ENCODE measurements at places on chromosomes 7 and 10. TPM values are rescaled to one million over a fixed set of nuclear protein-coding genes. Genes with fewer than 3 reads are reported as not detected.
A peak's percentile ranks its signal among the peaks of the same experiment; 100 is the strongest.

- H3K27me3 ChIP-seq, result no peaks in the 10 kb centered on the region
- no peaks in the 10 kb centered on the region for H3K36me3 ChIP-seq
- H3K27ac ChIP-seq, result no peak overlapping the region
- no peak overlapping the region for H3K4me3 ChIP-seq
- H3K4me1 ChIP-seq, result no peaks in the 10 kb centered on the region
- no peak for DNase-seq
Observed at GRCh38 chr10:65891073-65891981, 1034.5 kb upstream of the LRRTM3 start.

DNA sequence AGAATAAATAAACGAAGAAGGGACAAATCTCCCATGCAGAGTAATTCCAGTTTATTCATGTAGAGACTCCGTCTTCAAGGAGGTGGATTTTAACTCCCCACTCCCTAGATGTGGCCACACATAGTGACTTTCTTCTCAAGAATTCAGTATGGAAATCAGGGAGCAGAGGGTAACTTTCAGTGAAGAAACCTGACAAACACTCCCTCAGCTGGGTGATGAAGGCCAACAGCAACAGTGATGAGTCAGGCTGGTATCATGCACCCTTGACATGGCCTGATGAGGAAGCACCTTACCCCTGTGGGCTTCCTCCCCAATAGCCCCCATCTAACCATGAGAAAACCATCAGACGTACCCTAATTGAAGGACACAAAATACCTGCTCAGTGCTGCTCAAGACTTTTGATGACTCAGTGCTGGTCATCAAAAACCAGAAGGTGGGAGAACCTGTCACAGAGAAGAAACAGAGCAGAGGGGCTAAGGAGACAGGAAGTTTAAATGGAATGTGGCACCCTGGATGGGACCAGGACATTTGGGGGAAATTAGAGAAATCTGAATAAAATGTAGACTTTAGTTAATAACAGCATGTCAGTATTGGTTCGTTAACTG is 50.6 kb downstream of the ADAMTS14 start:
- no peaks in the 10 kb centered on the region for H3K4me1 ChIP-seq
- H3K27me3 ChIP-seq, result no peaks in the 10 kb centered on the region
- no peak for DNase-seq

- H3K4me1 ChIP-seq, result no peaks in the 10 kb centered on the region
- no peak overlapping the region for H3K27ac ChIP-seq
- H3K4me3 ChIP-seq, result no peak overlapping the region
- no peak for DNase-seq
- no peaks in the 10 kb centered on the region for H3K36me3 ChIP-seq
- peaks cover 1% of the 10 kb centered on the region for H3K27me3 ChIP-seq
Observed at GRCh38 chr7:132124575-132124974, 451.7 kb downstream of the PLXNA4 start.

GRCh38 chr7:102061981-102062390 is 224.7 kb upstream of the SH2B2 start:
- H3K27me3 ChIP-seq, result no peaks in the 10 kb centered on the region
- no peaks in the 10 kb centered on the region for H3K36me3 ChIP-seq
- DNase-seq, result peak; percentile 32
- no peaks in the 10 kb centered on the region for H3K4me1 ChIP-seq

DNA sequence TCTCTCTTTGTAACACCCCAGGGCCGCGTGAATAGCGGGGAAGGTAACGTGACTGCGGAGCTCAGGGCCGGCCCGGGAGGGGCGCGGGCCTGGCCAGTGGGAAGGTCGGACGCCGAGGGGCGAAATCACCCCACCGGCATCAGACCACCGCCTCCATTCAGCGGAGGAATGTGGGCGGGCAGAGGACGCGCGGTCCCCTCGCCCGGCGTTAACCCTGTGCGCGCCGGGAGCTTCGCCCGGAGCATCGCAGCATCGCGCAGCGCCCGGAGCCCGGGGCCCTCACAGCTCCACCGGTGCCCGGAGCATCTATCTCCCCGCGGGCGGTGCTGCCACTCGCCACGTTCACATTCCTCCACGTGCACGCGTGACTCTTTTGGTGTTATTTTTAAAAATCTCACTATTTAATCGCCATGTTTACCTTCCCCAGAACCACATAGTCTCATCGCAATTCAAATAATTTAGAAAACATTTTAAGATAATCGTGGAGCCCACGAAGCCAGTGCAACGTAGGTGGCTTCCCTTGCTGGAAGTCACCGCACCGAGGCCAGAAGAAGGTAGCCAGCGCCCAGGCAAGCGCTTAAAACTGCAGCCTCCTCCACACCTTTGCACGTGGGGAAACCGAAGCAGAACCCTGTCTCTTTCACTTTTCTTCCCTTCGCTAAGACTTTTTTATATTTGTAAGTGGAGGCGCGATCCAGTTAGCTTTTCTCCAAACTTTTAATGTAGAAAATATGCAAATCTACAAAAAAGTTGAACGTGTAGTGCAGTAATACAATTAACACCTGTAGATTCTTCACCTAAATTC is 21.8 kb downstream of the FGFBP3 start:
- peak; percentile 41 for DNase-seq
- H3K36me3 ChIP-seq, result no peaks in the 10 kb centered on the region
- peaks cover 11% of the 10 kb centered on the region for H3K27me3 ChIP-seq
- H3K27ac ChIP-seq, result peak overlapping the region; percentile 63

DNA sequence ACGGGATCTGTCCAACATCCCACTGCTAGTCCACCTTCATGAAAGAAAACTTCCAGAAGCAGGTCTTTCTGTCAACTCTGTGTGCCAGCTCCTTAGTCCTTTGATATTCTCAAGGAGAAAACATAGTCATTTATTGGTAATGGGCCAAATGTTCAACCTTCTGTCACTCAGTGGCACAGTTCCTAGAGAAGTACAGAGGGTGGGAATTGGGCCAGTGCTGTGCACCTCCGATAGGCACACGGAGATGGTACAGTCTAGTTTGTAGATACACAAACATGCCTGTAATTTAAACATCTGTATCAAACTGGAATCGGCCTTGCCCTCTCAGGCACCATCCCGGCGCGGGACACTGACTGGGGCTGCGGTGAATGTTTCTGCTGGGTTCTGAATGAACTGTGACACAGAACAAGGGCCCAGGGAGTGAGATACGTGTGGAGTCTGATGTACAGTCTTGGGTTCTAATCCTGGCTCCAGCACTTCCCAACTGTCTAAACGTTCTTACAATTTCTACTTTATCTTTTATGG is 213.9 kb upstream of the SHH start:
- no peak overlapping the region for H3K27ac ChIP-seq
- H3K4me1 ChIP-seq, result no peaks in the 10 kb centered on the region
- H3K27me3 ChIP-seq, result no peaks in the 10 kb centered on the region

GRCh38 chr7:104921596-104921995 is 92.4 kb upstream of the KMT2E start:
- no peaks in the 10 kb centered on the region for H3K36me3 ChIP-seq
- no peak overlapping the region for H3K27ac ChIP-seq
- no peak overlapping the region for H3K4me3 ChIP-seq

DNA sequence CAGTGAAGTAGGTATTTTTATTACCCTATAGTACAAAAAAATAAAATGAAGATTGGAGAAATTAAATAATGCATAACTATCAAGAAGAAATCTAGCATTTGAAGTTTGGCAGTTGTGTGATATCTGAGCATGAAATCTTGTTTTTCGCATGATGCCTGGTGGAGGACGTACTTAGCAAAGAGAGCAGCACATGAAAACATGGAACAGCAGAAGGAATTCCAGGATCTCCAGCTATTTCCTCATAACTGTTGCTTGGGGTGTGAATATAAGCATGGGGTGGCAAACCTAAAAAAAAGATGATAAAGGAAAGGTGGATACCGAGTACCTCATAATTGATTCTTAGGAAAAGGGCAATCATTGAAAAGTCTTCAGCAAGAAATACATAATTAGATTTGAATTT is 174.3 kb upstream of the FAM3C start:
- peaks cover 7% of the 10 kb centered on the region for H3K27me3 ChIP-seq
- H3K4me1 ChIP-seq, result no peaks in the 10 kb centered on the region
- DNase-seq, result no peak
- no peaks in the 10 kb centered on the region for H3K36me3 ChIP-seq

GRCh38 chr10:128178302-128178958 is 52.2 kb upstream of the MKI67 start:
- H3K27me3 ChIP-seq, result no peaks in the 10 kb centered on the region
- H3K27ac ChIP-seq, result no peak overlapping the region
- DNase-seq, result peak; percentile 76
- peaks cover 25% of the 10 kb centered on the region for H3K4me1 ChIP-seq
- H3K36me3 ChIP-seq, result peaks cover 6% of the 10 kb centered on the region

DNA sequence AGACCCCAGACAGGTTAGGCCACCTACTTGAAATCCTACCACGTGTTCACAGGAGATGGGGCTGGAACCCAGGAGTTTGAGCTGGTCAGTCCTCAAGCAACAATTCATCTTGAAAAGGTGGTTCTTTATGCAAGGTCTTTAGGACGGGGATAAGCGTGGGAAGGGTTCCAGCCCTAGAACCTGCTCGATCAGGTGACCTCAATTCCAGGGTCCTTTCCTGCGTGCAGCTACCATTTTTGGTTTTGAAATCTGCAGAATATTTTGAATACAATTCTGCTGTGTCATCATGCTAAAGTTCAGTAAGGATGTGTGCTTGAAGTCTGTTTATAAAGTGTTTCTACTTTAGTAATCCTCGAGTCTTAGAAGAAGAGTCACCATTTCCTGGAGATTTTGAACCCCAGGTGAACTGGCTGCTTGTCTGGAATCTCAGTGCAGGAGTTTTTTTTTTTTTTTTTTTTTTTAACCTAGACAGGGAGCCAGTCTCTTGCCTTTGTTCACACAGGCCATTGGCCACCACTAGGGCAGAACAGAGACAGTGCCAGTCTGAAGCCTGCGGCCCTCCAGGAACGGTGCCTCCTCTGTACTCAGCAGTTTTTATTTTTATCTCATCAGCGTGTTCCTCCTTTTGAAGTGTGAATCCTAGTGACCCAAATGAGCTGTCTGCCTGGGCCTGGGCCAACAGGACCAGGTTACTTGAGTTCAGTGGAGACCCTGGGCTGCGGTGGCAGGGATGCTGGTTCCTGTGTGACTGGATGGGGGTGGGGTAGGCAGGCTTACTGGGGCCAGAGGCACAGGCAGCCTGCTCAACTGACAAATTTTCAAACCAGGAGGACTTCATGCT is 54.6 kb downstream of the EEPD1 start:
- no peak for DNase-seq
- no peaks in the 10 kb centered on the region for H3K36me3 ChIP-seq
- no peak overlapping the region for H3K4me3 ChIP-seq

DNA sequence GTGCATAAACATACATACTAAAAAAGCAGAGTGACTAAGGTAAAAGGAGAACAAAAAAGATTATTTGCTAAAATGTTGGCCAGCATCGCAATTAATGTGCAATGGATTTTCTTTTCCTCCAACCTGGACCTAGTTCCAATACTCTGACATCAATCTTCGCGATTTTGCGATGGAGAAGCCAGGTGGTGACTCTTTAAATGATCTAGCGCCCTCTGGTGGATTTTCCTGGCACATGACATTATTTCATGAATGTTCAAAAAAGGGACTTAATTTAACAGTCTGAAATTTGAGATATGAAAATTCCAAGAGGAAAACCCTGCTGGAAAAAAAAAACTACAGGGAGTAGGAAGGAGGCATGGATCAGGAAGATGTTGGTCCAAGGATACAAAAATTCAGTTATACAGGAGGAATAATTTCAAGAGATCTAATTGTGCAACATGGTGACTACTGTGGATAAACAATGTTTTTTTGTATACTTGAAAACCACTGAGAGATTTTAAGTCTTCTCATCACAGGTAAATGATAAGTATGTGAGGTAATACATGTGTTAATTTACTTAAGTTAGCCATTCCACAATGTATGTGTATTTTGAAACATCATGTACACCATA is 4.3 kb upstream of the KCNMA1 start:
- H3K36me3 ChIP-seq, result no peaks in the 10 kb centered on the region
- peaks cover 36% of the 10 kb centered on the region for H3K27me3 ChIP-seq
- DNase-seq, result peak; percentile 76
- H3K27ac ChIP-seq, result no peak overlapping the region

GRCh38 chr10:16777473-16778370 is 39.5 kb downstream of the RSU1 start:
- H3K4me3 ChIP-seq, result no peak overlapping the region
- DNase-seq, result peak; percentile 16
- H3K27me3 ChIP-seq, result no peaks in the 10 kb centered on the region

DNA sequence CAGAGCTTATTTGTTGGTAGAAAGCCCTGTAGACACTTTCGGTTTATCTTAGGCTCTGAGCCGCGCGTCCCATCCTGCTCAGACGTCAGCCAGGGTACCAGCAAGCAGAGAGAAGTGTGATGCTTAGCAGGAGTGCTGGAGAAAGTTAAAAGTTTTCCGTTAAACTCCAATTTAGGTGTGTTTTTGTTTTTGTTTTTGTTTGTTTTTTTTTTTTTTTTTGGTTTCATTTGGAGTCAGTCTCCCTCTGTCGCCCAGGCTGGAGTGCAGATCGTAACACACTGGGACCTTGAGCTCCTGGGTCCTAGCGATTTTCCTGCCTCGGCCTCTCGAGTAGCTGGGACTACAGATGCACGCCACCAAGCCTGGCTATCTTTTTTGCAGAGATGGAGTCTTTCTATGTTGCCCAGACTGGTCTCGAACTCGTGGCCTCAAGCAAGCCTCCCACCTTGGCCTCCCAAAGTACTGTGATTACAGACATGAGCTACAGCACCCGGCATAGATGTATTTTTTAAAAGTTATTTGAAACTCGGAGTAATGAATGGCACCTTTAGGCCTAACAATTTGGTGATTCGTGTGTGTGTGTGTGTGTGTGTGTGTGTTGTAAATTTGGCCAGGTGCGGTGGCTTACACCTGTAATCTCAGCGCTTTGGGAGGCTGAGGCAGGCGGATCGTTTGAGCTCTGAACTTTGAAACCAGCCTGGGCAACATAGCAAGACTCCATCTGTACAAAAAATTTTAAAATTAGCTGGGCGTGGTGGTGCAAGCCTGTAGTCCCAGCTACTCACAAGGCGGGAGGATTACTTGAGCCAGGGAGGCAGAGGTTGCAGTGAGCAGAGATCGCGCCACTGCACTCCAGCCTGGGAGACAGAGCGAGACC is 1.3 kb upstream of the HIP1 start:
- H3K27ac ChIP-seq, result peak overlapping the region; percentile 96
- H3K4me1 ChIP-seq, result peaks cover 16% of the 10 kb centered on the region
- no peaks in the 10 kb centered on the region for H3K36me3 ChIP-seq
- DNase-seq, result peak; percentile 74

DNA sequence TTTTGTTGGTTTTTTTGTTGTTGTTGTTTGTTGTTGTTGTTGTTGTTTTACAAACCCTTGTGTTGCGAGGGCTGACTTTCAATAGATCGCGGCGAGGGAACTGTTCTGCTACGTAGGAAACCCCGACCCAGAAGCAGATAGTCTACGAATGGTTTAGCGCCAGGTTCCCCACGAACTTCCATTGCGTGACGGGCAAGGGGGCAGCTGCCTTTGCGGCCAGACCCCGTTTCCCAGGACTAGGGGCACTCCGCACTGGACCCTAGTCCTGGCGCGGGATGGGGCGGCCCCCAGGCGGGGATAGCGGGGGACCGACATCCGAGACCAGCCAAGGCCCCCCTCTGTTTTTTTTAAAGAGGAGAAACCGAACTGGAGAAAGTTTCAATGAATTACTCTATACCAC is 119.6 kb downstream of the LRRTM3 start:
- DNase-seq, result no peak
- H3K4me1 ChIP-seq, result no peaks in the 10 kb centered on the region
- no peak overlapping the region for H3K4me3 ChIP-seq

- H3K4me1 ChIP-seq, result no peaks in the 10 kb centered on the region
- H3K27ac ChIP-seq, result no peak overlapping the region
Observed at GRCh38 chr7:137538361-137538762, 194.8 kb upstream of the PTN start.

GRCh38 chr10:45490277-45490676 is 116.3 kb downstream of the ALOX5 start:
- H3K36me3 ChIP-seq, result peaks cover 7% of the 10 kb centered on the region
- H3K4me3 ChIP-seq, result no peak overlapping the region
- DNase-seq, result no peak
- no peaks in the 10 kb centered on the region for H3K27me3 ChIP-seq

The ST8SIA6 gene
- total RNA-seq, result not detected

The GNG11 gene
- total RNA-seq, result not detected

The AHR gene
- 32.1 TPM for total RNA-seq

The ATRNL1 gene
- not detected for total RNA-seq
